ENCODE measurements at places on chromosomes 6 and 20. TPM values are rescaled to one million over a fixed set of nuclear protein-coding genes. Genes with fewer than 3 reads are reported as not detected.

The BNIP5 gene
- not detected for total RNA-seq

The OGFRL1 gene
- 14.9 TPM for total RNA-seq

The HMGCLL1 gene
- 0.58 TPM for total RNA-seq

The RREB1 gene
- 15.1 TPM for total RNA-seq

The SPATS1 gene
- not detected for total RNA-seq

The GPLD1 gene
- total RNA-seq = 1.5 TPM

The MDC1 gene
- 16.0 TPM for total RNA-seq

The SASH1 gene
- 31.2 TPM for total RNA-seq

The TMC2 gene
- not detected for total RNA-seq

The PCMTD2 gene
- total RNA-seq = 58.5 TPM

DNA sequence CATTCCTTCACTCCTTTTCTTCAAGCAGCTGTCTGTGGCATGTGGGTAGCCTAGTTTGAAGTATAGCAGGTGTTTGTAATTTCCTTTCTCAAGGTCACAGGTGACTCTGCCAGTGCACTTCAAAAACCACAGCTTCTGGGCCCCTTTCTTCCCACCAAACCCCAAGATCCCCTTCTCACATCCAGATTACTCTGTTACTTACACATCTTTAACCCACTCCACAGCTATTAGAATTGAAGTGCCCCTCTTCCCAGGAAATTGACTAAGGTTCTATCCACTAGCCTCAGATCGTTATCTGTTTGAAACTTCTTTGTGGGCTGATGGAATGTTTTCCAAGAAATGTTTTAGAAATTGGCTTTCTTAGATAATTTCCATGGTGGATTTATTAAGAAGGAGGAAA lies 150.8 kb downstream of the AHI1 start:
- DNase-seq = no peak

DNA sequence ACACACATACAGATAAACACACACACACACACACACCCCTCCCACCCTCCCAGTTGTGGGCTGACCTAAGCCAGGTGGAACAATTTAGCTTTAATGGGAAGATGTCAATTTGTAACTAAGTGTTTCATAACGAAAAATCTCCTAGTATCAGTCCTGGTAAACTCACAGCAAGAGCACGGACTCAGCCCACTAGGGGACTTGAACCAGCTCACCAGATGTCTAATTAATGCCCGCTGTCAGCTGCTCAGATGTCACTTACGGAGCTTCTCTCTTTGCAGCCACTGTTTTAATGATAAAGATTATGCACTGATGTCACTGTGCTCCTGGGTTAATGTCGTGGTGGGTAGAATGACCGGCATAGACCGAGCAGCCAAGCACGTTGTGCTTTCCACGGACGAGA lies 116.6 kb upstream of the INSM1 start:
- DNase-seq = no peak

- DNase-seq = no peak
Observed at GRCh38 chr6:117506907-117507306, 24.4 kb downstream of the DCBLD1 start.

DNA sequence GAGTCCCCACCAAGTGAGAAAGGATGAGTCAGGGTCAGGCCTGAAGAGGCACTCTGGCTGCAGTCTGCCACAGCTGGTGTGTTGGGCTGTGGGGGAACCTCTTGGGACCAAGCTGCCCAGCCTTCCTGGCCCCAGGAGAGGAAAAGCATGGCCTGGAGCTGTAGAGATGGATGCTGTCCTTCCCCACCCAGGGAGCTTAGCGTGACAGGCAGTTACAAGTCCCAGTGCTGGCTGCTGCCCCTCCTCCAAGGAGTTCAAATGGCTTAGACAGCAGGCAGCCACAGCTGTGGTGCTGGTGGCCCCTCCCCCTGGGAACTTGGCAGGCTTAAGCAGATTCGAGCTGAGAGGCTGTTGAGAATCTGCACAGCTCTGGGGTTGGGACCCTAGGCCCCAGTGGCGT lies 253.2 kb downstream of the PLCB1 start:
- no peak for DNase-seq

DNA sequence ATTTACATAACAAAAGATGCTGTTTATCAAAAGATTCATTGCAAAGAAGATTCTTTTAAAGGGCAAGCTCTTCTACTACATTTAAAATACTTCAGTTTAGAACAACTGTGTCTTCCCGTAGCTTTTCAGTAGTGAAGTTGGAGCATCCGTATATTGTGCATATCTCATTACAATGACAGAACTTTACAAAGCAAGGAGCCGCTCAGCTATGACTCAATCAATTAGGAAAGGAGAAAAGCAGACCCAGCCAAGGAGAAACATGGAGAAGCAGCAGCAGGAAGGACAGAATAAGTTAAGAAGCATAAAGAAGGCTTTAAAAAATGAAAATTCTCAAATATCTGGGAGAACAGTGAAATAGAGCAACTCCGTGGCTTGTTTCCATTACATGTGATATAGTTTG lies 132.6 kb upstream of the SMLR1 start:
- DNase-seq = no peak

- no peak for DNase-seq
Observed at GRCh38 chr20:41956338-41957074, 338.3 kb upstream of the CHD6 start.

DNA sequence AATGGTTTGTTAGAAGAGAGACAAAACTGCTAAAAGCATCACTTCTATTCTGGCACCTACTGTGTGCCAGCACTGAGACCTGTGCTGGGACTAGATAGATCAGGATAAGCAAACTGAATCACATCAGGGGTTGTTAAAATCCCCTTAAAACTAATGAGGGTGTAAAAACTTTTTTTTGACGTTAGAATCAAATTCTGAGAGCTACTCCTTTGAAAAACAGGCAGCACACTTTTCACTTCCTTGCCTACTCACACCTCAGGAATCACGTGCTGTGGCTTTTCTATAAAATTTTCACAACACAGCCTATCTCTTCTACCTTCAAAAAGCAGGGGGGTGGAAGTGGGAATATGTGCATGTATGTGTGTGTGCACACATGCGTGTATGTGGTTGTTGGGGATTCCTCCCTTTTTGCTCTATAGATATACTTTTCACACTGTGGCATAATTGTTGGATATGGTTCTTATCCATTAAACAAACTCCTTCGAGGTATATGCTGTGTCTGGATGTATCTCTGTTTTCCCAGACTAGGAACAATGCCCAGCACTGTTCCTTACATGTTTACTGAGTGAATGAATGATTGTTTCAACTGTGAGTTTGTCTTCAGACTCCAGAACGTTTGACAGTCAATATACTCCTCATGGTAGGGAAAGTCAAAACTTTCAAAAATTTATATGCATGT lies 105.4 kb downstream of the FYN start:
- no peak for DNase-seq

DNA sequence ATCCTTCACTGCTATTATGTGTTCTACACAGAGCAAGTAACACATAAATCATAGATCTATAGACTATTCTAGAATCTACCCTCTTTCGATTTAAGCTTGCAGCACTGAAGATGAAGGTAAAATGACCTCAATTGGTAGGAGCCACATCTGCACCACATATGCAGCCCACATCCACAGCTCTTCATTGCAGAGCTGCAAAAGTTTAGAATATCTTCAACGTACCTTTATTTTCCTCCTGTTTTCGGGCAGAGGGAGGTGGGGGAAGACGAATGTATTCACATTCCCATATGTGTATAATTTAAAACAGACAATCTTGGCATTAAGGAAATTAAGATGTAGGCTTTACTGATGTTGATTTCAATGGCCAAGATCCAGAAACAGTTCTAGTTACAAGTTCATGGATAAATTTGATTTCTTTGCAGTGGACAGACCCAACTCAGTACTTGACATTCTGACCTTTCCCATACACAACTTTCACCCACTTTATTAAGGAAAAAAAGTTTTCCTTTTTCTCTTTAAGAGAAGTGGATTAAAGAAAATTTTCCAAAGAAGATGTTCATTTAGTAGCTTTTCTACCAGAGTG lies 14.0 kb downstream of the EPB41L2 start:
- DNase-seq = no peak

DNA sequence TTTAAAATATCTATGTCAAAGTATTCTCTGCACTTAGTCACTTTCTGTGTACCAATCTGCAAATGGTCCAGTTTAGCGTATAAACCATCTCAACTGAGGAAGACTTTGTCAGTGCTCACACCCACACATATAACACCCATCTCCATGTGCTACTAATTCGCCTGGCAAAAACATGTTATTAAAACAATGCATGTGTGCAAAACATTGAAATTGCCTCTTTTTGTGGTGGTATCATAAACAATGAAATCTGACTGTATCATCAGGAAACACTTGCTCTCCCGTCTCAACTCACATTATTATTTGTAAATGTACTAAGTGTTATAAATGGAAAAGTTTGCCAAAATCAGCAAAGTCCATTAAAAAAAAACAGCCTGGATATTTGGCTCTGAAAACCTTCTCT lies 105.9 kb upstream of the FOXC1 start:
- DNase-seq = no peak

- no peak for DNase-seq
Observed at GRCh38 chr20:44580581-44581268, 1.7 kb upstream of the PKIG start.

DNA sequence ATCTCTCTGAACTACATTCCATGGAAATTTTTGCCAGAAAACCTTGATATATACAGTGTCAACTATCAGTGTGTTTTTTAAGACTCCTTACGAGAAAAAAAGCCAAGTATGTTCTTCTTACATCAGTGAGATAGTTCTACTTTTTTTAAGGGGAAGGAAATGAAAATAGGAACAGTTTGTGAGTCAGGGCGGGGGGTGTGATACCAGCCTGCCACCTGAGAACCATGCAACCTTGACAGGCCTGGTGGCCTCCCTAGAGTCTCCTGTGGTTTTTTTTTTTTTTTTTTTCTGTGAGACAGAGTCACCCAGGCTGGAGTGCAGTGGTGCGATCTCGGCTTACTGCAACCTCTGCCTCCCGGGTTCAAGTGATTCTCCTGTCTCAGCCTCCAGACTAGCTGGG lies 96.3 kb upstream of the GCM1 start:
- no peak for DNase-seq

DNA sequence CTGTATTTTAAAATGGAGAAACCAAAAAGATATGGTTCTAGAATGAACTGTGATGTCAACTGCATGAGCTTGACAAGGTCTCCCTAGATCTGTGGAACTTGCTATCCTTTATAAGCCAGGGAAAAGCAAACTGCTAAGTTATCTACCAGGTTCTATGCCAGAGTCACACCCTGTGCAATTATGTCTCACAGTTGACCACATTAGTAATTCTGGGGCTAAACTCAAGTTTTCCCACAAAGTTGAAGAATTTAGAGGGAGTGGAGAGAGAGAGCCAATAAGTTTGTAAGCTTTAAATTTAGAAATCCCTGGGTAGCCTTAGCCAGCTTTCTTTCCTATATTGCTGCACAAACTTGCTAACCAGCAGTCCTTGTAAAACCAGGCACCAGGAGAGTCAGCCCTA lies 407.0 kb upstream of the SASH1 start:
- no peak for DNase-seq

GRCh38 chr6:84447651-84448050 lies 220.2 kb upstream of the CEP162 start:
- DNase-seq = no peak

GRCh38 chr6:161261816-161262215 lies 12.0 kb downstream of the AGPAT4 start:
- no peak for DNase-seq

GRCh38 chr6:157267109-157267611 lies 56.2 kb downstream of the TMEM242 start:
- no peak for DNase-seq

DNA sequence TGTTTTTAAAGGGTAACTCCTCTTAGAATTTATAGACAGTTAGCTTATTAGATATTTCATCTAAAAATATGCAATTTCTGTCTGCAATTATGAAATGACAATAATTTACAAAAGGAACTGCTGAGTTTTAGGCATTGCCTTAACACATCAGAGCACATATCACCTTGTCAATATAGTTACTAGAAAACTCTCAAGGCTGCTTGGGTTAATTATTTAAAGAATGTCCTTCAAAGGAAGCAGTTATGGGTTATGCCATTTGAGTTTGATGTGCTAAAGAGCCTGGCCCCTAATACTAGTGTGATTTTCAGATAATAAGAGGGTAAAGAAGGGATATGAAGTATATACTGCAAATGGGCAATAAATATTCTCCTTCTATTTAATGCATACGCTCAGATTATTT lies 192.5 kb downstream of the EPHA7 start:
- no peak for DNase-seq

DNA sequence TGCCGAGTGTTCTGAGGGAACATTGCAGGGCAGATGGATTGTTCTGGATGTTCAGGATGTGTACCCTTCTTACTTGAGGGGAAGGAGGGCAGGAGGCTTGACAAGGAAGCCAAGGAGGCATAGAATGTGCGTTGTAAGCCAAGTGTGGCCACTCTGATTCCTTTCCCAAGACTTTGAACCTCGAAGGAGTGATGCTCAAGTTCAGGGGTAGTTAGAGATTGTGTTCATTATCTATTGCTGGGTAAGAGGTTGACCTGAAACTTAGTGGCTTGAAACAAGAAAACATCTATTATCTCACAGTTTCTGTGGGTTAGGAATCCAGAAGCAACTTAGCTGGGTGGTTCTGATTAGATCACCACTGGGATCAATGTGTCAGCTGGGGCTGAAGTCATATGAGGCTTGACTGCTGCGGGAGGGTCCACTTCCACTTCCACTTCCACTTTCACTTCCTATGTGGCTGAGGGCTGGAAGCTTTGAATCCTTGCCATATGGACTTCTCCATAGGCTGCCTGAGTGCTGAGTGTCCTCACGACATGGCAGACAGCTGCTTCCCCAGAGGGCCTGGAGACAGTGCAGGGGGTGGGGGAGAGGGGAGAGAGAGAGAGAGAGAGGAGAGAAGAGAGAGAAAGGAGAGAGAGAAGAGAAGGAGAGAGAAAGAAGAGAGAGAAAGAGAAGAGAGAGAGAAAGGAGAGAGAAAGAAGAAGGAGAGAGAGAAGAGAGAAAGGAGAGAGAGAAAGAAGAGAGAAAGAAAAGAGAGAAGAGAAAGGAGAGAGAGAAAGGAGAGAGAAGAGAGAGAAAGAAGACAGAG lies 6.9 kb upstream of the CD40 start:
- DNase-seq = no peak

GRCh38 chr6:14660806-14661579 lies 543.4 kb downstream of the CD83 start:
- no peak for DNase-seq

- no peak for DNase-seq
Observed at GRCh38 chr6:41073968-41074691, 1.4 kb downstream of the NFYA start.
